Activated CD4-positive, alpha-beta T cell treated with anti-CD3 and anti-CD28 coated beads for 36 hours (primary cell): ENCODE measurements at places on chromosomes 5 and 9. TPM values are rescaled to one million over a fixed set of nuclear protein-coding genes. Genes with fewer than 3 reads are reported as not detected.

TMOD1 gene
- 1.5 TPM for total RNA-seq

COL27A1 gene
- 8.9 TPM for total RNA-seq

GRCh38 chr5:95471487-95471886 lies 80.3 kb downstream of the FAM81B start:
- H3K27ac ChIP-seq, result no peak overlapping the region
- H3K27me3 ChIP-seq, result no peaks in the 10 kb centered on the region
- H3K4me3 ChIP-seq, result no peak overlapping the region
- peaks cover 25% of the 10 kb centered on the region for H3K36me3 ChIP-seq
- DNase-seq, result no peak

DNA sequence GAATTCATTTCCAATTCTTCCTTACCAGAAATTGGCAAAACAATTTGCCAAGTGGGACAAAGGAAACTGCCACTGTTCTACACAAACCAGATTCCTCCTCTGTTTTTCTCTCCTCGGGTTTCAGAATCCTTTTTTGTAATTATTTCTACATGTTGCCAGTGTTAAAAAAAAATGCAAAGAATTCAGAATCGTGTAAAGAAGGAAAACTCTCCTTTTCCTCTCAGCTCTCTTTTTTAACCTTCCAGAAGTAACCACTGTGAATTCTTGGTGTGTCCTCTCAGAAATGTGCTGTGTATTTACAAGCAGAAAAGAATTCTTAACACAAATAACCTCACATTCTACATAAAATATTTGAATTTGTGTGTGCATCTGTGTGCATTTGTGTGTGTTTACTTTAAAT lies 224.6 kb downstream of the DRD1 start:
- H3K27ac ChIP-seq, result no peak overlapping the region
- peaks cover 17% of the 10 kb centered on the region for H3K27me3 ChIP-seq
- H3K4me1 ChIP-seq, result no peaks in the 10 kb centered on the region
- no peak for DNase-seq

GRCh38 chr9:16704116-16705110 lies 166.1 kb downstream of the BNC2 start:
- no peak overlapping the region for H3K27ac ChIP-seq
- H3K4me3 ChIP-seq, result no peak overlapping the region
- DNase-seq, result no peak
- no peaks in the 10 kb centered on the region for H3K36me3 ChIP-seq
- H3K27me3 ChIP-seq, result no peaks in the 10 kb centered on the region
- H3K4me1 ChIP-seq, result no peaks in the 10 kb centered on the region

- peaks cover 44% of the 10 kb centered on the region for H3K27me3 ChIP-seq
- H3K27ac ChIP-seq, result no peak overlapping the region
- no peak for DNase-seq
- H3K36me3 ChIP-seq, result peaks cover 4% of the 10 kb centered on the region
- no peaks in the 10 kb centered on the region for H3K4me1 ChIP-seq
These were observed 7.2 kb upstream of the MCC start for GRCh38 chr5:113495422-113495841.

STXBP1 gene
- 18.1 TPM for total RNA-seq

GNE gene
- 17.0 TPM for total RNA-seq
